Chondrocyte (in vitro differentiated cells): ENCODE measurements at places on chromosomes 1 and 21. TPM values are rescaled to one million over a fixed set of nuclear protein-coding genes. Genes with fewer than 3 reads are reported as not detected.

- H3K36me3 ChIP-seq, result no peaks in the 10 kb centered on the region
- peak overlapping the region; percentile 36 for H3K27ac ChIP-seq
- H3K27me3 ChIP-seq, result no peaks in the 10 kb centered on the region
- DNase-seq, result no peak
- peaks cover 60% of the 10 kb centered on the region for H3K4me1 ChIP-seq
Observed at GRCh38 chr1:161907265-161907664, 116.4 kb downstream of the OLFML2B start.

SYT11 gene
- 3.4 to 5.3 TPM (median 4.9 TPM) in 3 replicates for total RNA-seq

LAD1 gene
- total RNA-seq, result 0.17 to 0.34 TPM in 2 of 3 replicates, not detected in the other

DNA sequence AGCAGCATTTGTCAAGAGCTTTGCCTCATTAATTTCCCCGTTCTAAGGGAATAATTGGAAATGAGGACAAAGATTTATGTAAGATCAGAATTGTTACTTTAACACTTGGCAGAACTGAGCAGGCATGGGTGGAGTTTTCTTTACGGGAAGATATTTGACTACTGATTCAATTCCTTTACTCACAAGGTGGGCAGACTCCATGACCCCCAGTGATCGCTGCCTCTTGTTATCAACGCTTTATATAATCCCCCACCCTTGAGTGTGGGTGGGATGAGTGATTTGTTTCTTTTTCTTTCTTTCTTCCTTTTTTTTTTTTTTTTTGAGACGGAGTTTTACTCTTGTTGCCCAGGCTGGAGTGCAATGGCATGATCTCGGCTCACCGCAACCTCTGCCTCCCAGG, 65.3 kb upstream of the TENT5B start:
- H3K4me1 ChIP-seq, result peaks cover 3% of the 10 kb centered on the region
- peaks cover 11% of the 10 kb centered on the region for H3K27me3 ChIP-seq
- DNase-seq, result no peak
- no peaks in the 10 kb centered on the region for H3K36me3 ChIP-seq
- no peak overlapping the region for H3K4me3 ChIP-seq

DNA sequence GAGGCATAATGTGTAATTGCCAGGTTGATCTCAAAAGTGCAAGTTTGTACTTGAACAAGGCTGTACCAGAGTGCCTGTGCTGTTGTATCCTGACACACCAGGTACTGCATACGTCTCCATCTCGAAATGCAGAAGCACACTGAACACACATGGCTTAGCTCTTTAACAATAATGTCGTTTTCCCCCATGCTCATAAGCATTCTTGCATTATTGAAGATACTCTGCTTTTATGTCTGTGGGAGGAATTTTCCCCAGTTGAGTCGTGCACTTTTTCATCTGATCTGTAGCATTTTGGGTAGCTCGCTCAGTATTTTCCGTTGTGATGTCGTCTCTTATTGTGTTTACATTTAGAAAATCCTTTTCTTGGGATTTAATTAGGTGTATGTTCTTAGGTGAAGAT, 98.7 kb downstream of the PCBP3 start:
- H3K36me3 ChIP-seq, result peaks cover 8% of the 10 kb centered on the region
- no peaks in the 10 kb centered on the region for H3K27me3 ChIP-seq
- H3K27ac ChIP-seq, result no peak overlapping the region
- no peak overlapping the region for H3K4me3 ChIP-seq

DNA sequence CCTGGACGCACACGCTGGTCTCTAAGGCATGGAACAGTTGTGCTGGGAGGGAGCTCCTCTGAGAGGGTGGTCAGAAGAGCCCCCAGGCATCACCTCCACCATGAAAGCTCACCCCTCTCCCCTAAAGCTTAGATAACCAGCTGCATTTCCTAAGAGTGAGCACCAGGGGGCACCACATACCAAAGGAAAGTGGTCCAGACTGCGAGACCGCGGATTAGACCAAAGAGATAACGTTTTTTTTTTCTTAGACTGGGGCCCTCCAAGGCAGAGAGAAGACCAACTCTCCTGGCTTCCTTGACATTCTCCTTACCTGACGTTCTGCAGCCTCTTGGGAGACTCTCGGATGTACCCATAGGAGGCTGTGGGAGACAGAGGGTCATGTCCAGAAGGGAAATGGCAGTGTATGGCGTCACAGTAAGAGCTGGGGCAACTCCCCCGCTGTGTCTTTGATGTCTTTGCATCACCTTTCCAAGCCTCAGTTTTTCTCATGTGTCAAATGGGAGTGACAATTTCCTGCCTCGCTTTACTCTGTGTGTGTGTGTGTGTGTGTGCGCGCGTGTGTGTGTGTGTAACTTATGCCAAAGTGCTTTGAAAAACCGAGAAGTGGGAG, 12.3 kb upstream of the IFNLR1 start:
- H3K27ac ChIP-seq, result no peak overlapping the region
- DNase-seq, result no peak
- H3K27me3 ChIP-seq, result no peaks in the 10 kb centered on the region
- no peak overlapping the region for H3K4me3 ChIP-seq
- peaks cover 7% of the 10 kb centered on the region for H3K4me1 ChIP-seq

DNA sequence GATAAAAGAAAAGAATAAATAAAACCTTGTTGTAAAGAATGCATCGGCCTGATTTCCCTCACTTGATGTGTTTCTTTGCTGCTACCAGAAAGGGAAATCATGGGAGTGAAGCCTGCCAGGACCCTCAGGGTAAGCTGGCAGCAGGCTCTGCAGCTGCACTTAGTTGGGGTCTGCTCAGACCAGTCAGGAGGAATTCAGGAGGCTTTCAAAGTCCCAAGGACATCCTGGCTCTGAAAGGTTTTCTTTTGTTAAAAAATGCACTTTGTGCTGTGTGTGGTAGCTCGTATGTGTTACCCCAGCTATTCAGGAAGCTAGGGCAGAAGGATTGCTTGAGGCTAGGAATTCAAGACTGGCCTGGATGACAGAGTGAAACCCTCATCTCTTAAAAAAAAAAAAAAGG, 254.8 kb downstream of the ZNF648 start:
- H3K27me3 ChIP-seq, result no peaks in the 10 kb centered on the region
- H3K27ac ChIP-seq, result no peak overlapping the region
- no peak overlapping the region for H3K4me3 ChIP-seq
- no peak for DNase-seq
- H3K36me3 ChIP-seq, result no peaks in the 10 kb centered on the region
